ENCODE measurements at places on chromosomes 7 and 10.

- DNase-seq: no peak
Observed at GRCh38 chr7:1232623-1233332, at the start of gene UNCX. Gene UNCX (plus strand): TSS chr7:1232872. CDS start chr7:1233018, 146 bp downstream.

DNA sequence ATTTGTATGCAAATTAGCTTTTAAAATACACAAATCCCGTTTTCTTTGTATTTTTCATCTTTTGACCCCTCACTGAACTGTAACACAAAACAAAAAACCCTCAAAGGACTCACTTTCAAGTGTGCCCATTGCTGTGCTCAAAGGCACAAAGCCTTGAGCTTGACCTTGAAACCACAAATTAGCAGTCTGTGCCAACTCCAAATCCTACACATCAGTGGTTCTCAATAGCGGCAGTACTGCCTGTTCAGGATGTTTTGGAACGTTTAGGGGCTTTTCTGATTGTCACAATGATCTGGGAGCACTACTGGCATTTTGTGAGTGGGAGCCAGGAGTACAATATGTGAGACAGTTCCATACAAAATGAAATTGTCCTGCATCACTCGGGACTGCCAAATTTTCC, 55.5 kb downstream of the KDM7A start:
- DNase-seq: no peak

GRCh38 chr7:81367326-81367931, 402.4 kb downstream of the HGF start:
- no peak for DNase-seq

GRCh38 chr7:139358541-139359365, 941 bp upstream of the LUC7L2 start:
- peak; percentile 56 for DNase-seq

DNA sequence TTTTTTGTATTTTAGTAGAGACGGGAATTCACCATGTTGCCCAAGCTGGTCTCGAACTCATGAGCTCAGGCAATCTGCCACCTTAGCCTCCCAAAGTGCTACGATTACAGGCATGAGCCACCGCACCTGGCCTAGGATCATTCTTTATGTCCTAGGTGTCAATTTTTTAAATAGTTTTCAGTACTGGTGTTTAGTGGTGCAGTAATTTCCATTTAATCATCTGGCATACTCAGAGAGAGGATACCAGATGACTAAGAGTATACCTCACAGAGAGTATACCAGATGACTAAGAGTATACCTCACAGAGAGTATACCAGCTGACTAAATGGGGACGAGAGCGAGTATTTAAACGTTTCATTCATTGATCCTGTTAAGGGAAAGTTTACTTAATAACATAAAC, 37.3 kb upstream of the TMEM248 start:
- no peak for DNase-seq

All from esophagus squamous epithelium (tissue), 5 donors.